T follicular helper cell (primary cell): ENCODE measurements at places on chromosomes 16 and 17.

DNA sequence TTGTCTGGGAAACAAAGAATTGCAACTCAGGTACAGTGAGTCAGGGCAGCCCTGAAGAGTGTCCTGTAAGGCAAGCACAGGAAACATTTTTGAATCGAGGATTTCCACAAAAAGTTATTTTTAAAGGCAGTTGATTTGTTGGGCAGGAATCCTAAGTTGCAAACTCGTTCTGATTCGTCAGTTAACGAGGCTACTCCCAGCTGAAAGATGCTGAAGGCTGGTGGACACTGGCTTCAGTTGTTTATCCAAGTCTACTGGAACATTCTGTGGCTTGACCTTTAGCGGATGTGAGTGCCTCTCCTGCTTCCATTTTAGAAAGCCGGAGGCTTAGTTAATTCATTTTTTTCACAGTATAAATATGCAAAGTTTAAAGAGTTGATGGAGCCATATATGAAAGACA lies 84.2 kb downstream of the KCNJ12 start:
- no peak for DNase-seq

GRCh38 chr17:28443901-28444638 lies 29.4 kb upstream of the SLC13A2 start:
- no peak for DNase-seq

GRCh38 chr16:86895606-86896005 lies 317.3 kb downstream of the FOXL1 start:
- DNase-seq, result no peak

- DNase-seq, result no peak
Measured at GRCh38 chr17:74332017-74332650, 6.1 kb downstream of the KIF19 start.

DNA sequence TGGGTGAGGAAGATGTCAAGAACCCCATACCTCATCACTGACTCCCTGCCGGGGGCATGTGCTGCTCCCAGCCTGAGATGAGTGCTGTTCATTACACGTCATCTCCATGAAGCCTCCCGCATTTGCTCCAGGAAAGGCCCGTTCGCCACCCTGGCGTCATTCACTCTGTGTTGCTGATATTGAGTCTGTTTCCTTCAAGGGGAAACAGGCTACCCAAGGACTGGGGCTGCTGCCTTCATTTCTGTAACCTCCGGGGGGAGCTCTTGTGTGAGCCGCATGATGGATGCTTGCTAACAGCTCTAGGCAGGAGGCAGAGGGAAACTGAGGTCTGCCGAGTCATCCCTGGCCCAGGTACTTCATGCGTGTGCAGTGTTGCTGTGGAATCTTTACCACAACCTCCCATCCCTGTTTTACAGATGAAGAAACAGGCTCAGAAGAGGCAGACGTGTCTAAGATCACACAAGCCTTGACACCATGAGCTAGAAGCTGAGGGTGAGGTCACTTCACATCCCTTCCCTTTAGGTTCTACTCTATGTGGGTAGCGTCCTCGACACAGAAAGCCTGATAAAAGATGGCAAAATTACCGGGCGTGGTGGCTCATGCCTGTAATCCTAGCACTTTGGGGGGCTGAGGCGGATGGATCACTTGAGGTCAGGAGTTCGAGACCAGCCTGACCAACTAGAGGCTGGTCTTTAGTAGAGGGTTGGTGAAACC lies 3.5 kb upstream of the ARMC5 start:
- DNase-seq, result no peak

GRCh38 chr16:68375801-68376536 lies 65.2 kb downstream of the PRMT7 start:
- DNase-seq, result no peak

DNA sequence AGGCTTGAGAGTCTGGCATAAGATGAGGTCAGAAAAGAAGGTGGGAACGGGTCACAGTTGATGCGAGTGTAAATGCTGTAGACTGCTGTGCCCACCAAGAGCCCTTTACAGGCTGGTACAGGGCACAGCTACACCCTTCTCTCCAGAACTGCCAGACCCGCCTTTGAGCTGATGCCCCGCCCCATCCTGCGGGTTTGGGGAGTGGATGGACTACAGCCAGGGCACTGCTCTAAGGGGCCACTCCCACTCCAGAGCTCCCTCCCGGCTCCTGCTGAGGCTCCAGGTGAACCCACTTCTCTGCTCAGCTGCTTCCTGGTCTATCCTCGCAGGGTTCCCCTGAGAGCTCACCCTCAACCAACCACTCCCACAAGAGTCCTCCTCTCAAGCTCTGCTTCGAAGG lies 12.3 kb downstream of the MEIOB start:
- DNase-seq, result no peak

DNA sequence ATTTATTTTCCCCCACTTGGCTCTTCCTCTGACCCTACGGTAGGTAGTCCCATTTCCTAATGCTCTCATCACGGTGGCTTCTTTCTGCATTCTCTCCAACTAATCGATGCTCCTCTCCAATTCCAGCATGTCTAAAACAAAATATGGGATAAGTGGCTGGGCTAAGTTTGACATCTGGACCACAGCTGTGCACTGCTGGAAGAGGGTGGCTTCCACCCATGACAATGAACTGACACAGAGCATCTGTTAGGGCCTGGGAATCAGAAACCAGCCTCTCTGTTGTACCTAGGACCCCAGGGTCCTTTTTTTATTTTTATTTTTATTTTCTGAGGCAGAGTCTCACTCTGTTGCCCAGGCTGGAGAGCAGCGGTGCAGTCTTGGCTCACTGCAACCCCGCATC lies 29.0 kb upstream of the SLC39A11 start:
- no peak for DNase-seq

DNA sequence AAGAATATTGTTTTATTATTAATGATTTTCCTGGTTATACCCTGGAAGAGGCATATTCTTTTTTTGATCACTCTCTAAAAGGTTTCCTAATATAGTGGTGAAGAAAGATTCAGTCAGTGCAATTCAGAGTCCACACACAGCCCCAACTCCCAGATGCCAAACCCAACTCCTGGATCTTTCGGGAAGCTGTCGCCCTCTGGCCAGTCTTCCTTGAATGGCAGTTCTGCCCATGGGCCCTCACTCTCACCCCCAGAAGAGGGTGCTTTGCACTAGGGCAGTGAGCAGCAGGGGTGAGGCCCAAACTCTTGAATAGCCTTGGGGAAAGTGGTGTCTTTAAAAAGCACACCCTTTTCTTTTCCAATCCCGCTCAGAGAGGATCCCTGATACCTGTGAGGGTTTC lies 11.0 kb downstream of the KRT32 start:
- DNase-seq, result no peak

- DNase-seq, result no peak
Measured at GRCh38 chr17:62801553-62802114, 6.5 kb downstream of the MARCHF10 start.

- DNase-seq, result no peak
Measured at GRCh38 chr16:81071805-81072204, 5.2 kb downstream of the C16orf46 start.

DNA sequence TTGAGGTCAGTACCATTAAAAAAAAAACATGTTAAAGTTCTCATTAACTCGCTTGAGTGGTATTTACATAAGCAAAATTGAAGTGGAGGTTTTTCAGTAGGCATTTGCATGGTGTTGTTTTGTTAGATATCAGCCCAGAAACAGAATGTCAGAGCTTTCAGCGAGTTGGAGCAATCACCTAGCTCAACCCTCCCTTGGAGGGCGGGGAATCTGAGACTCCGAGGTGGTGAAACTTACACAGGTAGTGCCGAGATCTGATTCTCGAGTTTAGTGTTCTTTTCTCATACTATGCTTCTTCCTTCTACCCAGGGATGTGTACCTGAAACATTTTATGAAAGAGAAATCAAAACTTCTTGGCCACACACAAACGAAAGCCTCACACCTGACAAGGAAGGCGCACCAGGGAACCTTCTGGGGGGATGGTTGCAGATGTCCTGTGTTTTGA lies 6.6 kb downstream of the SEC14L1 start:
- no peak for DNase-seq

- no peak for DNase-seq
Measured at GRCh38 chr17:50527155-50527762, 5.3 kb upstream of the EPN3 start.

- DNase-seq, result no peak
Measured at GRCh38 chr16:55912022-55912421, 36.8 kb upstream of the CES5A start.

GRCh38 chr16:66054095-66054494 lies 312.4 kb upstream of the CDH5 start:
- no peak for DNase-seq

- DNase-seq, result no peak
Measured at GRCh38 chr16:66004699-66005098, 361.8 kb upstream of the CDH5 start.

DNA sequence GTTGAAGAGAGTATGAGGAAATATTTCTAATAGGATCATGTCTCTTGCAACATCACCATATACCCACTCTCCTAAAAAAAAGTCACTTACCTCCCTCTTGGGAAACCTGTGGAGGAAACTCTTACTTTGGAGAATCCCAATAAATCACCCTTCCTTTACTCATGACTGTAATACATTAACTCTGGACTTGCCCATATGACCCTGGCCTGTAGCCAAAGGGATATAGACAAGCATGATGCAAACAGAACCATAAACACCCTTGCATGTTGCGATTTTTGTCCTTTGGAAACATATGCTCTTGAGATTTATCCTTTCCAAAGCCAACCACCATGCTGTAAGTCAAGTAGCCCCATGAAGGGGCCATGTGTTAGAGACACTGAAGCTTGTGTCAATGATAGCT lies 19.5 kb downstream of the CDH11 start:
- no peak for DNase-seq

DNA sequence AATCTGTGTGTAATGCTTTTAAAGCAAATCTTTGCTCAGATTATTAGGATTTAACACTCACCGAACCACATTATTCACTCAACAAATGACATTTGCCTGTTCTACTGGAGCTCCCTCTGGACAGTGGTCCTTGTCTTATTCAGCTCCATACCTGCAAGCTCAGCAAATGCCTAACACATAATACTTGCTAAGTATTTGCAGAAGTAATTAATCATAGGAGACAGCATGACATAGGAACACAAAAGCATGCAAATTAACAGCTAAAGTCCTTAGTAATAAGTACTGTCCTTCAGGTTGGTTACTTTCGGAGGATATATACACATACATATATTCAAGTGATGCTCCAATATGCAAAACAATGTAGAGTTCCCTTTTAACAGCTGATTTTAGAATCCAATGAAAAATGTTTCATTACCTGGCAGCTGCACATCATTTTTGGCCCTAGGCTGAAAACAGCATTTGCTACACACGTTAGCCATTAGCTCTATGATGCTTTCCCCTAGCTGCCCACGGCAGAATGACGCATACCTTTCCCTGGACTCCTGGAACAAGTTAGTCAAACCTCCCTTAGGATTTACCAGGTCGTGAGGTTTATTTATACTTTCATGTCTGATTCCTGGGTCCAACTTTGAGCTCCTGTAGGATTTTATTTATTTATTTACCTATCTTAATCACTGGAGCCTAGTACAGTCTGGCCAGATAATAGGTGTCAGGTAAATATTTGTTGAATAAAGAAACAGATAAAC lies 8.6 kb downstream of the BRD7 start:
- no peak for DNase-seq

- no peak for DNase-seq
Measured at GRCh38 chr16:27239906-27240655, 28.5 kb downstream of the NSMCE1 start.

GRCh38 chr16:716768-717325 lies 1.9 kb downstream of the METRN start:
- no peak for DNase-seq

GRCh38 chr17:5629128-5629527 lies 44.8 kb upstream of the NLRP1 start:
- DNase-seq, result no peak

DNA sequence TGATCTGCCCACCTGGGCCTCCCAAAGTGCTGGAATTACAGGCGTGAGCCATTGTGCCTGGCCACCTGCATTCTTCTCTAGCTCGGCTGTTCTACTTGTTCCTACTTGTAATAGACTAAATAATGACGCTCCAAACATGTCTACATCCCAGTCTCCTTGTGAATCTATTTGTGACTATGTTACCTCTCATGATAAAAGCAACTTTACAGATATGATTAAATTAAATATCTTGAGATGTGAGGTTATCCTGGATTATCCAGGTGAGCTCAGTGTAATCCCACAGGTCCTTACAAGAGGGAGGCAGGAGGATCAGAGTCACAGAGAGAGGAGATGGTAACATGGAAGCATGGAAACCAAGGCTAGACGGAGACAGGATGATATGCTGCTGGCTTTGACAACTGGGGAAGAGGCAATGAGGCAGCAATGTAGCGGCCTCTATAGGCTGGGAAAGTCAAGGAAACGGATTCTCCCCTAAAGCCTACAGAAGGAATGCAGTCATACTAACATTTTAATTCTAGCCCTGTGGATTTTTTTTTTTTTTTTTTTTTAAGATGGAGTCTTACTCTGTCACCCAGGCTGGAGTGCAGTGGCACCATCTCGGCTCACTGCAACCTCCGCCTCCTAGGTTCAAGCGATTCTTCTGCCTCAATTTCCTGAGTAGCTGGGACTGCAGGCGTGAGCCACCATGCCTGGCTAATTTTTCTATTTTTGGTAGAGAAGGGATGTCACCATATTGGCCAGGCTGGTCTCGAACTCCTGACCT lies 5.0 kb upstream of the LASP1 start:
- no peak for DNase-seq

DNA sequence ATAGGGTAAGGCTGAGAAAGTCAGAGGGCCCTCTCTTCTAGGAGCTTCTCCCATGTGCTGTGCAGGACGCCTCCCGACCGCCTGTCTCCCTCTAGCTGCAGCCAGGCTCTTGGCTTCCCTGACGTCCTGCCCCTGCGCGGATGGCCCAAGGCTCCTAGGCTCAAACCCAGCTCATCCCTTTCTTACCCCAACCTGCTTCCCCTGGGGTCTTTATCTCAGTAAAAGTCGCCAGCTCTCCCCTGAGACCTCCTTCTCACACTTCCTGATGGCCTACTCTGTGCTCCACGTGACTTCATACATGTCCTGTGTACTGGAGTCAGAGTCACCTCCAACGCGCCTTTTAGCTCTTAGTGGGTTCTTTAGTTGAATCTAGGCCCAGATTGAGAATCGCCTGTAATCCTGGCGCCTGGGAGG lies 1.1 kb upstream of the ZNF747 start:
- peak; percentile 41 for DNase-seq

GRCh38 chr16:76541070-76541469 lies 263.9 kb downstream of the CNTNAP4 start:
- DNase-seq, result no peak

- no peak for DNase-seq
Measured at GRCh38 chr17:80725517-80725916, 180.9 kb downstream of the RPTOR start.

- DNase-seq, result no peak
Measured at GRCh38 chr16:4089811-4090301, 26.4 kb downstream of the ADCY9 start.
